Thymus (tissue), 14 donors: ENCODE measurements at places on chromosomes 4 and X.

DNA sequence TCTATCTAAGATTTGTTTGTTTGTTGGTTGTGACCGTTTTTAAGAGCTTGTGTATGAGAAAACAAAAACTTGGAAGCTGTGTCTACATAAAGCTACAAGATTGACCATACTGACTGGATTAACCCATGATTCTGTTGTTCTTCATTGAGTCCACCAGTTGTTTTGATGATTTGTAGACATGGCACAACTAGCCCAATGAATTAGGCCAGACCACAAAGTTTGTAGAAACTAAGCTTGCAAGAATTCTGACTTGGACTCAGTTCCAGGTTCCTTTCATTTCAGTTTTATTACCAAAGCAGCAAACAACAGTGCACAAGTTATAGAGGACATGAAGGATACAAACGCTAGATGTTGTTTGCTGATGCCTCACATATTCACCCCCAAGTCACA lies 119.3 kb downstream of the RASGEF1B start:
- DNase-seq: no peak

GRCh38 chr4:126697748-126698147 lies 935.0 kb upstream of the INTU start:
- no peak for DNase-seq

GRCh38 chr4:112852601-112853000 lies 196.9 kb upstream of the ANK2 start:
- no peak for DNase-seq

- DNase-seq: no peak
These were observed 1.5 kb upstream of the ENPEP start for GRCh38 chr4:110474481-110474880.

GRCh38 chr4:60611762-60612496 lies 588.2 kb upstream of the ADGRL3 start:
- DNase-seq: no peak

- no peak for DNase-seq
These were observed 59.4 kb upstream of the FBXW7 start for GRCh38 chr4:152594978-152595925.

DNA sequence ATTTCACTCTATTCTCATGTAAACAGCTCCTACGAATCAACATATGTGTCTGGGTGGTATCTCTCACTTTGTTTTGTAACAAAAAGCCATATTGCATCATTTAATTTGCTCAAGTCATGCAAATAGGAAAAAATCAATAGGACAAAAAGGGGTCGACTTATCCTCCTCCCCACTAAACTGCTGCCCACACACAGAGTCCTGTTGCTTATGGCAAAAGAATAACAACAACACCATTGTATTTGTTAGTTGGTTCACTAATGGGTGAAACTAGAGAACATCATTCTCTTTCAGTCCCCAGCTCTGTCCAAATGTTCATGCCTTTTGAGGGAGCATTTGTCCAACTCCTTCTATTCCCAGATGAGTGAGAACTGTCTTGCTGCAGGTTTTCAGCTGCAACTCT lies 2.1 kb downstream of the HHIP start:
- DNase-seq: no peak

DNA sequence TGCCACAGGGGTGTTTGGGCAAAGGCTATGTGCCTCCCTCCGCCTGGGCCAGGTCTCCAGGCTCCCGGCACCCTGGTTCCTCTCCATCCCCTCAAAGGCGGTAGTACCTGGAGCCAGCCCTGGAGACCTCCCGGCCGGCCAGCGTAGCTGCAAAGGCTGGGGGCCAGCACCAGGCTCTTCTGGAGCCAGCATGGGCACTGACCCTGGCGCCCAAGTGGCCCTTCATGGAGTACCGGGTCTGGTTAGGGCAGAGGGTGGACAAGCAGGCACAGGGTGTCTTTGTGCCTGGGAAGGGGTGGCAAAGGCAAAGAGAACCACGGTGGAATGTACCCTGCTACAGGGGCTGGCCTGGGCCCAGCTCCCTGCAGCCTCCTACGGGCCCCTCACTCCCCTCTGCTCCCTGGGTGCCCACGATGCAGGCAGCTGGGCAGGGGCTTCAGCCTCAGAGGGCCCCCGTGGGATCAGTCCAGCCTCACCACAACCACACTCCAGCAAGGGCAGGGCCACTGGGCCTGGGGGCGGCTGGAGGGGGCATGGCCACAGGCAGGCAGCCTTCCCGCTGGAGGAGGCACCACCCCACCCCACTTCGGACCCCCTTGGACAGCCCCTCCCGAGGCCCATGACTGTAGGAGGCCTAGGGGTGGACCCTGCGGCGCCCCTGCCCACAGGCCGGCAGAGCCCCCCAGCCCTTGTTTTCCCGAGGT lies 112.9 kb upstream of the NKX1-1 start:
- no peak for DNase-seq

- peak; percentile 71 for DNase-seq
These were observed 6.5 kb downstream of the TEX13D start for GRCh38 chrX:124338733-124339514.

DNA sequence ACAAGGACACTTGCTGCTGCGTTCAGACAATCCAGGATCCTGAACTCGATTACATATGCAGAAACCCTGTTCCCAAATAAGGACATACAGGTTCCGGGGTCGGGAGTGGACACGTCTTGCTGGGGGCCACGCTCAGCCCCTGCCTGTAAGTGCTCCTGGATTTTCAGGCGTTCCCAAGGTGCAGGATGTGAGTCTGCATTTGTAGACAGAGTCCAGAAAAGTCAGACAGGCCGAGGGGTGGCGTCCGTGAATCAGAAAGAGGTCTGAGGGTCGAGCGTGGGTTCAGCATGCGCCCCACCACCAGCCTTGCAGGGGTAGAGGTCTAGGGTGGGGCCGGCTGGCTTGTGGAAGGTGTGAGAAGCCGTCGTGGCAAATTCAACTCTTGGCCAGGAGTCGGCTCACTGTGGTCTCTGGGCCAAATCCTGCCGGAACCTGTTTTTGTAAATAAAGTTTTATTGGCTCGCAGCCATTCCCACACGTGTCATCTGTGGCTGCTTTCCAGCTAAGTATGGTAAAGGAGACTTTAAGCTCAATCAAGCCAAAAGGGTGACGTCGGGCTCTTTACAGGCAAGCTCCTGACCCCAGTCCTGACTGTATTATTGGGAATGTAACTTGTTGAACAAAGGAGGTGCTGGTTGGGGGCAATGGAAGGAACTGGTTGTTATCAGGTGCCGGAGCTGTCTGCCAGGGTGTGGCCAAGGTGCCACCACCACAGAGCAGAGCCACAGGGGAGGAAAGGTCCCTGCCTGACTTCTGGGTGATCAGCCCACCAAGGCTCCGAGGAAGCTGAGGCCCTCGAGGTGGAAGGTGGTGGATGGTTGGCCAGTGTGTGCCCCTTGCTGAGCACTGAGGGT lies 7.4 kb downstream of the DOK7 start:
- no peak for DNase-seq

DNA sequence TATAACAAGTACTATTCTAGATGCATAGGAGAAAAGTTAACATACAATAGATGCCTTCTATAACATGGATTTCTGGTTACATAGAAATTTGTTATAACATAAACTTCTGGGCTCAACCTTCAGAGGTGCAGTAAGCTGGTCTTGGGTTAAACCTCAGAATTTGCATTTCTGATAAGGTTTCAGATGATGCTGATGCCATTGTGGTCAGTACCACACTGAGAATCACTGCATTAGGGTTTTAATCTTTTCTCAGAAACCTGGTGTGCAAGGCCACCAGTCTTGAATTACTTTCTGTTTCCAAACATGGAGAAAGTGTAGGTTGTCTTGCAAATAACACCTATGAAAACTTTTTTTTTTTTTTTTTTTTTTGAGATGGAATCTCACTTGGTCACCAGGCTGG lies 146.2 kb downstream of the SPOCK3 start:
- DNase-seq: no peak

DNA sequence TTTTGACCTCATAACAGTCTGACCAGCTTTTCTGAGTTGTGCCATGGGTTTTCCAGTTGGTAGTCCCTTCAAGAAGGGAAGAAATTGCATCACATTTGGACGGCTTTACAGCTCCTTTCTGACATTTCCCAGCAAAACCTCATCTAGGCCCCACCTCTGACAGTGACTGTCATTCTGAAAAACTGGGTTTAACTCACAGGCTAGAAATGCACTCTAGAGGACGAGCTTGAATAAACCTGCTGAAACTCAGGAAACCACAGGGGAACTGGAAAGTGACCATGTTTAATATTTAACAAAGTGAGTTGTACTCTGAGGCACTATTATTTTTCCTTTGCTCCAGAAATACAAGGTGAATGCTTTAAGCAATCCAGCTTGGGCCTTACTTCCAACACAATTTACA lies 434.3 kb upstream of the RASGEF1B start:
- DNase-seq: no peak

DNA sequence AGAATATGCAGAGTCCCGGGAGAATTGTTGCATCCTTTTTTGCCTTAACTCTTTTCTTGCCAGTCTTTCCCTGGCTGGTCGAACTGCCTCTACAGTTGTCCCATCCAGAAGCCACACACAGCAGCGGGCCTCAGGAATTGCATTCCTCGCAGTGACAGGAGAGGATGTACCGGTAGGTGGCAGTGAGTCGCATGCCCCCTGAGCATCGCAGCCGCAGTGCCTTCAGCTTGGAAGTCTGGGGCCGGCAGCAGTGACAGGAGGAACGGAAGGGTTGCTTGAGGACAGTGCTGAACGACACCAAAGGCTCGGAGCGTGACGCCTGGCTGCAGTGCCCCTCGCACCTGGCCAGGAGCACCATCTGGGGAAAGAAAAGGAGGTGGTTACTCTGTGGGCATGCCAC lies 23.5 kb downstream of the NDP start:
- DNase-seq: peak; percentile 4

- DNase-seq: no peak
These were observed 6.7 kb upstream of the CD38 start for GRCh38 chr4:15771216-15772058.

- DNase-seq: no peak
These were observed 41.2 kb downstream of the LONRF3 start for GRCh38 chrX:119015407-119016237.

- DNase-seq: no peak
These were observed 504.9 kb downstream of the RAPGEF2 start for GRCh38 chr4:159607809-159608208.

- DNase-seq: peak; percentile 11
These were observed 24.3 kb downstream of the LINC00632 start for GRCh38 chrX:140733766-140734342.

GRCh38 chr4:52932591-52933470 lies 70.7 kb downstream of the RASL11B start:
- DNase-seq: peak; percentile 54

GRCh38 chr4:7333024-7333780 lies 101.5 kb downstream of the PSAPL1 start:
- no peak for DNase-seq

DNA sequence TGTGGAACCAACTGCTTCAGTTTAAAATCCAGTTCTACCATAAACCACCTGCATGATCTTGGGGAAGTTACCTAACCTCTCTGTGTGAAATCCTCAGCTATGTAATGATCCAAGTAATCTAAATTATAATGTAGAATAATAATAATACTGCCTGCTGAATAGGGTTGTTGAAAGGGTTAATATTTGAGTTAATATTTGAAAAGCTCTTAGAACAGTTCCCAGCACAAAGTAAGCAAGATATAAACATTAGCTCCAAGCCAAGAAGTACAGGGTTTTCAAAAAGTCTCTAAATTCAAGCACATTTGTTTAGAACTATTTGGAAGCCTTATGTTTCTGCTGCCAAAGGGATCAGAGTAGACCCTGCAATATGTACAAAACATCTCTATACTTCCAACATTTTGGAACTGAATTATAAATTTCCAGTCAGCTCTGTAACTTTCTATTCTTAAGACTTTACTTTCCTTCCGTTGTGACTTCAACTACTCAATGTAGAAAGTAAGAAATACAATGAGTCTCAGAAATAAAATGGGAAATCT lies 76.7 kb upstream of the FAM9C start:
- no peak for DNase-seq

DNA sequence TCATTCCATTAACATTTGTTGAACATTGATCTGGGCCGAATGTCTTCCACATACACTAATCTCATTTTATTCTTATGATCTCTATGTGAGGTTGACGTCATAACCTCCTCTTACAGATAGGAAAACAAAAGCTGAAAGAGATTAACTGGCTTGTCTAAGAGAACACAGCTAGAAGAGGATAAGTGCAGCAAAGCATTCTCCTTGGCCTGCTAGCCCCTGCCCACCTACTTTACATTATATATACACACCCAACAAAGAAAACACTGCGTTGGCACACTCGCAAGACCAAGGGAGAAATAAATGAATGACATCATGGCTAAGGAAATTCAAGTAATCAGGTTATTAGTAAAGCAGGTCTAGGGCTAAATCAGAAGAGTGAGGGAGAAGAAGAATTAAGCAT lies 138.4 kb downstream of the PARM1 start:
- DNase-seq: no peak

DNA sequence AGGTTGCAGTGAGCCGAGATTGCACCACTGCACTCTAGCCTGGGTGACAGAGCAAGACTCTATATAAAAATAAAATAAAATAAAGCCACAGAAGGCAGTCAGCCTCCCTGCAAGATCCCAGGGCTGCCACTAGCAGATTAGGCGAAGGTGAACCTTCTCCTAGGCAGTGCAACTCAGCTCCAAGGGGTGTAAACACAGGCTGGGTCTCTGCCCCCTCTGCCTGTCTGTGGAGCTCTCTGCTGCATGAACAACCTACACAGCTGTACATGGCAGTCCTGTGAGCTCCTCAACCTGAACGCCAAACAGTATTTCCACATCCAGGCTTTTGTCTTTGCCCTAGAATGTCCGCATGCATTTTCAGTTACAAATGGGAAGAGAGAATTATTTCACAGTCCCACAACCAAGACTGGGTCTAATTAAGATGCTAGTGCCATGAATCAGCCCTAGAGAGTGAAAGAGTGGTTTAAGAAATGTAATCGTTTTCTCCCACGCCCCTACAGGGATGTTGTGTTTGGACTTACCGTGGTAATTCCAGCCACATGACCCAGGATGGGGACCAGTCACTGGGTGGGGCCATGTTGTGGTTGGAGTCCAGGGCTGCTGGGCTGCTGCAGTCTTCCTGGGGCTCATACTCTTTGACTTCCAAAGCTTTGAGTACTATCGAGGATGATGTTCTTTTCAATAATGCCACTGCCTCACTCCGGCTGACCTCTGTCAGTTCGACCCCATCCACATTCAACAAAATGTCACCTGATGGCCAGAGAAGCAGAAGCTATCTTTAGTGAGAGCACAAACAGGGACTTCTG lies 99.0 kb downstream of the FIP1L1 start:
- DNase-seq: no peak

- no peak for DNase-seq
These were observed 205.5 kb upstream of the SLIT2 start for GRCh38 chr4:20046179-20046578.

DNA sequence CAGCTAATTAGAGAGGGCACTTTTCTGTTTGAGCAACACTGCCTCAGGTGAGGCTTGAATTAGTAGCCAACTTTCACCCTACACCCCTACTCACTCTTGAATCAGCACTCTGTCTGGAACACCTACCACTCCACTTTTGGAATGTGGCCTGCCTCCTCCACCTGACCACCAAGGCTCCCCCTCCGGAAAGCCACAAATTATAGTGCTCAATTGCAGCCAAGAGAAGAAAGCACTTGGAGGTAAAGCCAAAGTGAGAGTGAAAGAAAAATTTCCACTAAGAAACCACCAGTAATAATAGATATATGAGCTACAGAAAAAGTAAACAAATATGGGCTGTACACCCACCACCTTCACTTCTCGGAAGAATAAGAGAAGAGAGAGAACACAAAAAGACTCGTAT lies 41.1 kb downstream of the PPP3CA start:
- DNase-seq: no peak

- DNase-seq: peak; percentile 89
These were observed 5.0 kb downstream of the TACC3 start for GRCh38 chr4:1726146-1726934.
